ENCODE measurements at places on chromosomes 3 and 15.

DNA sequence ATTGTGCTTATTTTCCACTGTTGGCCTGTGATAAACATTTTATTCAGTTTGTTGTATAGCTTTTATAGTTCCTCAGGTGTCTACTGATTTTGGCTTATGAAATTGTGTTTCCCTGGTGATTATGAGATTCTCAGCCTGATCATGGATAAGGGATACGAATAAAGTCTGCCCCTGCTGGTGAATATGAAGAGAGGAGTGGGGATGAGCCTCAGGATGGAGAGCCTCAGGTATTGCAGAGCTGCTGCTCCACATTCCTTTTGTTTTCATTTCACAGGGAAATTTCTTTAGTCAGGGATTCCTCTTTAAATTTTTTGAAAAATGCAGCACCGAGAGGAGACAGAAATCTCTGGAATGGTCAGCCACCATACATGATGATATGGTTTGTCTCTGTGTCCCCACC lies 14.7 kb upstream of the RAB6B start:
- DNase-seq, result no peak

- no peak for DNase-seq
Measured at GRCh38 chr3:112090887-112091586, 4.8 kb downstream of the C3orf52 start.

DNA sequence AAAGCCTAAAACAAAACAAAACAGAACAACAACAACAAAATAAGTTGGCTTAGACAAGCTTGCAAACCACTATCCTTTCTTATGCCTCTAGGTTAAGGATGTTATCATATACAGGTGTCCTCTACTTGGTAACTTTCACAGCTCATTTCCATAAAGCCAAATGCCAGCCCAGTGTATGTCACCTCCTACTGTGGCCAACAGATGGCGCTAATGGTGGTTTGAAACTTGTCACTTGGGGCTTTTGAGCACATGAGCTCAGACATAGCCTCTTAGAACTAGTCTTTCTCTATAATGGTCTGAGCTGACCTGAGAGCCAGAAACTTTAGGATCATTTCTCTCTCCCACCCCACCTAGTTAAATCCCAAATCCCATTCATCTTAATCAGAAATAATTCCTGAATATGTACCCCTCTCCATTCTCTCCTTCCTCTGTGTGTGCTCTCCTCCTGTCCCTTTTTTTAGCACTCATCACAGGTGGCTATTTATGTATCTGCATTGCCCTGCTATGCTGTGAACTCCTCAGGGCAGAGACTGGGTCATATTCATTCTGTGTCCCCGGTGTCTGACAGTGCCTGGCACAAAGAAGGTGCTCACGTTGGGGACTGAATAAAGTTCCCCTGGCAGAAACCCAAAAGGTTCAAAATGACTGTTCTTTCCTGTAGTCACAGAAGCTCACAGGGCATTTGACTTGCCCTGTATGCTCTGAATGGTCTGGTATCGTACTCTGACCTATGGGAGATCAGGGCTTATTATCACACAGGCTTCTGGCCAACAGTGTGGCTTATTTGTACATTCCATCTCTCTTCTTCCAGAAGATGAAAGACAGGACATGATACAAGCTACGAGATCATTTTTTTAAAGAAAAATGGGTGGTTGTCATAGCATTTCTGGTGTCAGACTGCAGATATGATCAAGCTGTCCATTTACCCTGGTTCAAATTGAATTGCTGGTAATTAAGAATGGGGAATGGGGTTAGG lies 319.3 kb upstream of the AZI2 start:
- no peak for DNase-seq

DNA sequence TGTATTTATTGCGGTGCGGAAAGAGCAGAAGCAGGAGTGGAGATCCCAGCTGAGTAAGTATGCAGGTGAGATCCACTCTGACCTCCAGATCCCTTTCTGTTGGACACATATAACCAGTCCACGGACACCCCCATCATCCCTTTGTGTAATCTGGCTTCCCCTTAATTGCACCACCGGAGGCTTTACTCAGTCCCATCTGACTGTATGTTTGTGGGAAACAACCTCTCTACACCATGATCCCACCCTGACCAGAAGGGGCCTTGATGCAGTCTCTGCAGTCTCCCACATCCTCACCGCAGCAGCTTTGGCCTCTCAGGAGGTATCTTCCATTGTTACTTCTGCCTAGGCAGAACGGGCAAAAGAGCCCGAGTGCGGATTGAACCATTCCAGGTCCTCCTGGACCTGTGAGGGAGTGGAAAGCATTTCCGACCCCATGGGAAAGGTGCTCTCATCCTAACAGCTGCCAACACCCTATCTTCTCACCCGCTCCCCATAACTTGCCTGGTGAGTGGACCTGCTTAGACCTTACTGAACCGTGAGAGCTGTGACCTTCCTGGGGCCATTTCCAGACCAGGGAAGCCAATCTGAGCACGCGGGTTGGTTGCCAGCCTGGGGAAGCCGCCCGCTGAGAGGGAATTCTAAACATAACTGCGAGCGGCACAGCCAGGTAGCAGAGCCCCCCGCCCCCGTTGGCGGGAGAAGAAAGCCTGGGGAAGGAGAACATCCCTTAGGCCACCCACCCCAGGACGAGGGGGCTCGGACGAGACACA lies 1.1 kb downstream of the SLCO2A1 start:
- DNase-seq, result no peak

DNA sequence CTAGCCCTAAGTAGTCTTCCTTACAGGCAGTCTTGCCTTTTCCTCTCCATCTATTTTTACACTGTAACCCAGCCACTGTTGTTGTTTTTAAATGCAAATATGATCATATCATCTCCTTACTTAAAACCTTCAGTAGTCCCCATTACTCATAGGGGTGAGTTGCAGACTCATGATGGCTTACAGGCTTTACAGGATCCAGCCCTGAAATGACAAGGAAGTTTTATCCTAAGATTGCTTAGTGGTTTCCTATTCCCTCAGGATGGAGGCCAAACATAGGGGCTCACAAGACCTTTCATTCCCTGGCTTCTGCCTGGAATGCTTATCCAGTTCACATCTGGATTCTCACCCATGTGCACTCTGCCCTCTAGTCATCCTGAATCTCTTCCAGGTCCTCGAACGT lies 27.7 kb upstream of the PCOLCE2 start:
- DNase-seq, result no peak

- no peak for DNase-seq
Measured at GRCh38 chr15:94265009-94265408, 33.6 kb downstream of the MCTP2 start.

GRCh38 chr3:113103588-113103987 lies 107.8 kb upstream of the BOC start:
- no peak for DNase-seq

- no peak for DNase-seq
Measured at GRCh38 chr3:30730967-30731366, 124.6 kb downstream of the TGFBR2 start.

GRCh38 chr3:149376718-149377407 lies 586 bp downstream of the TM4SF1 start:
- DNase-seq, result no peak

DNA sequence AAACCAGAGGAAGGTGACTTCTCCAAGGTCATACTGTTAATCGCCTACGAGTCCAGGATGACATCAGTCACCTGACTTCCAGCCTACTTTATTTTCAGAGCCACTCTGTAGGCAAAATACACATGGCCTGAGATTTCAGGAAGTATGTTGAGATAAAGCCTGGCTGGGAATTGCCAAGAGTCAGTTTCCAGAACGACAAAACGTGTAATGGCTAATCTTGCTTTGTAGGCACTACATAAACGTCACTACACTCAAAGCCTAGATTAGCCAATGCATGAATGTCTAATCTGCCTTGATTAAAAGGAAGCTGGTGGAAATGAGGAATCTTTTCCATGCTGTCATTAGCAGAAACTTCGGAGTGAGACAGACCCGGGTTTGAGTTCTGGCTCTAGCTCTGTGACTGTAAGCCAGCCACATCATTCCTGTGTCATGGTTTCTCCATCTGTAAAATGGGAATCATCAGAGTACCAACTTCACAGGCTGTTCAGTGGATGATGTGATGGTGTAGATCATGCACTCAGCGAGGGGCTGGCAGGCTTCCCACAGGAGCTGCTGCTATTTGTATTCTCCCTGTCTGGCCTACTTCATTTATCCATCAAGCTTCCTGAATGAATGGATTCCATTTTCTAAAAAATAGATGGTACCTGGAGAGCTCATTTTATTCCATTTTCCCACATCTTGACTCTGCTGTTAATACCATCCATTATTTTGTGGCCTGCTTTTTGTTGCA lies 241.9 kb downstream of the XXYLT1 start:
- no peak for DNase-seq

GRCh38 chr3:194029846-194030245 lies 106.1 kb upstream of the HES1 start:
- no peak for DNase-seq

DNA sequence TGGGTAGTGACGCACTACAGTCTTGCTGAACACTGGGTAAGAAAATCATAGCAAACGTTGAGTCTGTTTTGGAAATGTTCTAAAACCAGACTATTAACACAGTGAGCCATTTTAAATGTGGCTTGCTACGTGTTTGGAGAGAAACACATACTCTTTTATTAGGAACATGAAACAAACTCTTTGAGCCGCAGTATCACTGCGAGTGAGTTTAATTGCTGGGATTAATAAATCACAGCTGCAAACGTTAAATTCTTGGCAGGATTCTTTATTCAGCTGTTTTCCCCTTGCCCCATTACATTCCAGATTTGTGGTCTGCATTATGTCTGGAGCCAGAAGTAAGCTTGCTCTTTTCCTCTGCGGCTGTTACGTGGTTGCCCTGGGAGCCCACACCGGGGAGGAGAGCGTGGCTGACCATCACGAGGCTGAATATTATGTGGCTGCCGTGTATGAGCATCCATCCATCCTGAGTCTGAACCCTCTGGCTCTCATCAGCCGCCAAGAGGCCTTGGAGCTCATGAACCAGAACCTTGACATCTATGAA lies 33.6 kb downstream of the BTD start:
- DNase-seq, result no peak

GRCh38 chr3:17985658-17986347 lies 243.4 kb upstream of the TBC1D5 start:
- no peak for DNase-seq

GRCh38 chr3:117398141-117398899 lies 688.7 kb downstream of the TUSC7 start:
- no peak for DNase-seq

DNA sequence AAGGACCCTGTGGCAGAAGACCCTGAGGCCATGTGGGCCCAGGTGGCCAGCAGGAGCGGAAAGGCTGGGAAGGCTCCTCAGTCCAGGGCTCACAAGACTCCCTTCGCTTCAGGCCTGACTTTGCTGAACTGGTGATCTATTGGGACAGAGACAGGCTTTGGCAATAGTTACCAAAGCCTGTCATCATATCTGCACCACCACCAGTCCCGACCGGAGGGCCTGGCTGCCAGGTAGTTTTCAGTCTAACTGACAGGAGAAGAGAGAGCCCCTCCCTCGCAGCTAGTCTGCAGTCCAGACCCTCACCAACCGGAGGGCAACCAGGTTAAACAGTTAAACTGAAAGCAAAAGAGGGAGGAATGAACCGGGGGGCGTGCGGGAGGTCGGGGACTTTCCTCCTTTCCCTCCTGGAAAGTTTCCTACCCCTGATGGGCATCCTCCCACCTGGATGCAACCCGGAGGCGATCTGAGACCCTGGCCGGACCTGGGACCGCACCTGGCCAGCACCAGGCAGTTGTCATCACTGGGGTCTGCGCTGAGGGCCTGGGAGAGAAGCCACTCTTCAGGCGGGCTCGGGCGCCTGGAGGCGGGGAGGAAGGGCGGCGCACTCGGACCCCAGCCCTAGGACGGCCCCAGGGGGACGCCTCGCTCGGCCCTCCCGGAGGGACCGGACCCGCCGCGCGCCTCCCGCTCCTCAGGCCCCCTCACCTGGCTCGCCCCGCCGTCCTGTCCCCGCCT lies 435 bp downstream of the RAB27A start:
- DNase-seq, result no peak

DNA sequence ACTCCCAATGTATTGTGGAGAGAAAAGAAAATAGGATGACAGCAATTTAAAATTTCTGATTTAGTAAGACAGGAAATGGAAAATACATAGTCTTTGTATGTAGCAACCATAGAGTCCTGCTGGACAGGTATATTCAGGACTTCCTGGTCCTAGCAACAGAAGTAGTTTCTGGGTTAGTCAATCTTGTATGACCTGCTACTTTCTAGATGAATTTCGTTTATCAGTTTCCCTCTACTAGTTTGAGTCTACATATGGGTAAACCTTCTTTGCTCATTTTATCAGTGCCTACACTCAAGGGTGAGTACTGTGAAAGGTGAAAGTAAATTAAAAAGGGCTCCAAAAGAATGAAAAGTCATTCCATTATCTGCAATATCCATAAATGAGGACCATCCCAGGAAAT lies 309.8 kb downstream of the UNC13C start:
- DNase-seq, result no peak
